Activated naive CD4-positive, alpha-beta T cell treated with Interleukin-2 at 50 U/mL for 16 hours (primary cell): ENCODE measurements at places on chromosomes 1 and 21.

DNA sequence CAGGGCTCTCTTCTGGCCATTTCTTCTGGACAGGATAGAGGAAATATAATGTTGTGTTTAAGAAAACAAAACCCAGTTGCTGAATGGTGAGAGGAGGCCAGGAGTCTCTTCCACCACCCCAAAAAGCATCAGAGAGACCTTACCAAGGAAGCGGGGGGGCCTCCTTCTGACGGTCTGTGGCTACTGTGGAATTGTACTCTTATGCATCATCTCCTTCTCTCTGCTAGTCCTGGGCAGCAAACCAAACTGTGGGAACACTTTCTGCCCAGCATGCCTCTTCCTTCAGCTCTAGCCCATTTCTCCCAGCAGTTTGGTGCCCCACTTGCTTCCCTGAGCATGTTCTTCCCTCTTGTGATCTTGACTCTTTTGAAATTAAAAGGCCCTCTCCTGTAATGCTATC is 157.7 kb downstream of the HHIPL2 start:
- no peak for DNase-seq

- no peak for DNase-seq
Observed at GRCh38 chr1:179003512-179004066, 22.1 kb upstream of the FAM20B start.

- no peak for DNase-seq
Observed at GRCh38 chr1:62355095-62355494, 35.9 kb upstream of the KANK4 start.

GRCh38 chr1:109634771-109635750 is 15.4 kb downstream of the AMPD2 start:
- DNase-seq = no peak

GRCh38 chr1:190068304-190068703 is 409.4 kb downstream of the BRINP3 start:
- DNase-seq = no peak

DNA sequence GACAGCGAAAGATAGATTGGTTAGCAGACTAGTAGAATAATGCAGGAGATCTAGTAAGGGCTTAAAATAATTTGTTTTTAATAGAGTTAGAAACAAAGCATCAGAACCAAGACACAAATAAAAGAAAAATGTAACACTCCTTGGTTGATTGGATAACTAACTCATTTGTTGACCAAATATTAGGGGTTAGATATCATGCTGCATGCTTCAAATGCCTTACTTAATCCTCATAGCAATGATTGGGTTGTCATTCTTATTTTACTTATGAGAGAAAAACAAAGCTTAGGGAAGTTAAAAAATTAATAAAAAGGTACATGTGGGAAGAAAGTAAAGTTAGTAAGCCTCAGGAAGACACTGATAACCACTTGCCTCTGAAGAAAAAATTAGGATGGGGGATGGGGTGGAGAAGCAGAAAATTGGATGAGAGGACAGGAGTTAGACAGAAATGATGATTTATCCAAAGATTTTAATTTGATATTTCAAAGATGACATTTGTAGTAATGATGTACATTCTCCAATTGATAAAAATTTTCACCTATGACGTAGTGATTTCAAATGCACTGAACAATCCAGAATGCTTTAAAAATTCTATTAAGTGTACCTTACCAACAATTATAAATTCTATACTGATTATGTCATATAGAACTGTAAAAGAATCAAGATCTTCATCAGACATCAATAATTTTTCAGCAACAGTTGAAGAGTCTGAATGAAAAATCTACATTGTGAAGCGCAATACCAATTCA is 374.7 kb downstream of the COL11A1 start:
- DNase-seq = no peak
